ENCODE measurements at places on chromosomes 6 and 20.
A peak's percentile ranks its signal among the peaks of the same experiment; 100 is the strongest.

- no peak for DNase-seq
Observed at GRCh38 chr6:168179702-168180382, 100.8 kb upstream of the FRMD1 start.

GRCh38 chr6:85405175-85405852 lies 44.6 kb upstream of the NT5E start:
- DNase-seq = no peak

DNA sequence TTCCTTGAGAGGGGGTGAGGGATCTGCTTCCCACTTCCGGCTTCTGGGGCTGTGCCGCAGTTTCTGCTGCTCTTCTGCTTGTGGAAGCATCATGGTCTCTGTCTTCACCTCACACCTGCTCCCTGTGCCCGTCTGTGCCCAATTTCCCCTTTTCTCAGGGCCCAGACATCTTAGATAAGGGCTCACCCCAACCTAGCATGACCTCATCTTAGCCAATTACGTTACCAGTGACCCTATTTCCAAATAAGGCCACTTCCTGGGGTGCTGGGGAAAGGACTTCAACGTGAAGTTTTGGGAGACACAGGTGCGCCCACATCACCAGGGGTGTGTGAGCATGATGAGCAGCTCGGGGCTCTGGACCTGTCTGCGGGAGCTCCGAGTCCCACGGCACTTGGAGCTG lies 20.7 kb upstream of the RBBP8NL start:
- no peak for DNase-seq

DNA sequence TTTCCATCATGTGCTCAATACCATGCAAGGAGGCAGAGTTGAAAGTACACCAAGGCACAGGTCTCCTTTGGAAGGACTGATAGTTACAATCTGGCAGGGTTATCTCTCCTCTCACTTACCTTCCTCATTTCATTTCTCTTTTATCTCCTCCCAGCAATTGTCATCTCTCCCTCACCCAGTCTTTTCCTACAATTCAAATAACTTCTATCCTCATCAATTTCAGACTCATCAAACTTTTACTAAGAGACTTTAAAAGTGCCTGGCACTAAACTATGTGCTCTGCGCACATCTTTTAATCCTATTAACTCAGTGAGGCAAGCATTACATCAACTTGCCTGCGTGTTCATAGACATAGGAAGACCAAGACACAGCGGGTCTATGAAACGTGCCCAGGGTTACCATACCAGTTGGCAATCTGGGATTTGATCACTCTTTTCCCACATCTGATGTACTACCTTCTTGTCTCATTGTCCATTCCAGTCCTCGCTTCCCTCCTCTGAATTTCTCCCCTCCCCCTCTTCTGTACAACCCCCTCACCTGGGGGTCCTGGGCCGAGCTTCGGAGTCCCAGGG lies 1.2 kb downstream of the VARS1 start:
- peak; percentile 35 for DNase-seq

- DNase-seq = no peak
Observed at GRCh38 chr20:2701671-2702081, 9.1 kb downstream of the EBF4 start.

GRCh38 chr20:56736285-56736857 lies 107.3 kb downstream of the TFAP2C start:
- DNase-seq = no peak
